Motor neuron (in vitro differentiated cells): ENCODE measurements at places on chromosomes 7 and 10.

- no peak for ATAC-seq
These were observed 45.8 kb downstream of the EEPD1 start for GRCh38 chr7:36198854-36199266.

DNA sequence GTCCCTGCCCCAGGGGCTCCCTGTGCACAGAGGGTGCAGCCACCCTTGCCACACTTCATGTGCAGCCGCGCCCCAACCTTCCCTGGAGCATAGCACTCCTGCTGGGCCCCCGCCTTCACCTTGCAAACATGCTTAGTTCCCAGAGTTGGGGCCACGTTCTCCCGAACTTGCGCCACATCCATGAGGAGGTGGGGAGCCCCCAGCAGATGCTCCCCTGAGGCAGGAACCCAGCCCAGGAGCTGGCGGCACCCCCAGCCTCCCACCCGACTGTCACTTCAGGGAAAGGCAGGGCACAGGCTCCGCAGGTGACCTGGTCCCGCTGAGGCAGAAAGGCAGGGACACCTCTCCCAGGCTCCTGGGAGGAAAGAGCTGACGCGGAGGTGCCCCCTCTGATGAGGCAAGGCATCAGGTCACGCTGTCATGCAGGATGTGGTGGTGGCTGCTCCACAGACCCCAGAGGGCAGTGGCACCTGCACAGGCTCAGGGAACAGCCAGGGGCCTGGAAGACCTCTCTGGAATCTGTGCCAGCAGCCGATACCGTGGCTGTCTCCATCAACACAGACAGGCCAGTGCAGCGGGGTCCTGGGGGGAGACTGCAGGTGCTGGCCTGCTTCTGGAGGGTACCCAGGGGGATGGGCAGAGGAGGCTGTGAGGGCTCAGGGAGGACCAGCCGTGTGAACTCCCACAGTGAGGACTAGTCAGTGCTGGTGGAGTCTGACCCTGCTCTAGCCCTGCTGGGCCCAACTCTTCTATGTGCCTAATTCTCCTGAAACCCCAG is 221.3 kb downstream of the MAD1L1 start:
- no peak for ATAC-seq

DNA sequence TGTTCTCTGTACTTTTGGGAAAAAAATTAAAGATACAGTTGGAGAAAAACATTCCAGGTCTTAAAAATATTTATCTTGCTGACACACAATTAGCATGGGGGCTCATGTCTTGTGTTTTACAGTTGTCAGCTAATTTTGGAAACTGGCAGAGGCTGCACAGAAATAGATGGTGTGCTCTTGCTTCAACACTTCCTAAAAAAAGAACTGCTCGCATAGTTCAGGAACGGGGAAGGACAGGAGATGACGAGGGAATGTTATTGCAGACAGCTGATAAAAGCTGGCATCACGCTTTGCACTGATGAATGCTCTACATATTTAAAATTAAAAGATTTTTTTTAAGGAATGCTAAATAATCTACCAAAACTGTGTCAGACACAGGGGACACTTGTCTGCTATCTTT is 103.5 kb upstream of the CELF2 start:
- no peak for ATAC-seq

DNA sequence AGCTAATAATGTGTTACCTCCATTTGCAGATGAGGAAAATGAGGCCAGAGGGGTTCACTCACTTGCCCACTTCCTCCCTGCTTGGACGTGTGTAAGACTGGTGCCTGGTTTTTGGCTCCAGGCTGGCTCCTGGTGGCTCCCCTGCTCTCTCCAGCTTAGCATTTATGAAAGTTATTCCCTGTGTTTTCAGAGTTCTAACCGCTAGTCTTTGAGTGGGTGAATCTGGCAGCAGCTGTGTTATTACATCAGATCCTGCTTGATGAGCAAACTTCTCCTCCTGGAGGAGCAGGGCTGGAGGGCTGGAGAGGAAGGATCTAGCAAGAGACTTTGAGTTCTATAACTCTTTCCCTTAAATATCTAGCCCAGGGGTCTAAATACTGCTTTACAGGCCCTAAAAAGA is 80.9 kb upstream of the AGBL3 start:
- peak; percentile 85 for ATAC-seq

DNA sequence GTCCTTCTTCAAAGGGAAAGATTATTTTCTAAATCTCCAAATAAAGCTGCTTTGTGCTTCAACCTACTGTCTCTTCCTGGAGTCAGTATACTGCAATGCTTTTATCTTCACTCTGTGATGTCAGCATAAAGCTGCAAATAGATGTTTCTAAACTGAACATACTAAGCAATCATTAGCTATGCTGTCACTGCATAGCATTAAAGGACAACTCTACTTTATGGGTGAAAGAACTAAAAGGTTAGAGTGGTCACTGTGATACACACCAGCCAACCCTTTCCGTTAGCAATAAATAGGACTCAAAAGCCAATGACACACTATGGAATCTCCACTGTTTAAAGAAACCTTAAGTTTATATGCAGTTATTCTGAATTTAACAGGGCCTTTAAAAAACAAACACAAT is 1.8 kb downstream of the CCDC186 start:
- no peak for ATAC-seq

GRCh38 chr7:155945670-155946325 is 133.5 kb upstream of the SHH start:
- ATAC-seq: no peak

DNA sequence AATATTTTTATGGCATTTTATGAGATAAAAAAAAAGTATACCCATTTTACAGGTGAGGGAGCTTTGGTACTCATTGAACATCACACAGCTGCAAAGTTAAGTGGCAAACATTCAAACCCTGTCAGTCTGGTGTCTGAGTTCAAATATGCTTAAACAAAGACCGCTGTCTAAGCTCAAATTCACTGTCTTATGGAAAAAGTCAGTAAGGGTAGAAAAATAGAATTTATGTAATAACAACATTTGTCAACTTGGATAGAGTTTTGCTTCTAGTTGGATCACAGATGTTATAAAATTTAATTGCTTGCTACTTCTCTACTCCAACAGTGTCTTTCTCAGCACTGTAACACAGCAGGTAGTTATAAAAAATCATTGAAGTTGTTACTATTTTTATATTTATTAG is 161.7 kb upstream of the CSTF2T start:
- no peak for ATAC-seq

- ATAC-seq: no peak
These were observed 15.7 kb upstream of the CYREN start for GRCh38 chr7:135186261-135186540.

- no peak for ATAC-seq
These were observed 31.5 kb upstream of the DDX50 start for GRCh38 chr10:68869623-68870022.

GRCh38 chr10:71712572-71713134 is 6.9 kb downstream of the C10orf105 start:
- no peak for ATAC-seq

DNA sequence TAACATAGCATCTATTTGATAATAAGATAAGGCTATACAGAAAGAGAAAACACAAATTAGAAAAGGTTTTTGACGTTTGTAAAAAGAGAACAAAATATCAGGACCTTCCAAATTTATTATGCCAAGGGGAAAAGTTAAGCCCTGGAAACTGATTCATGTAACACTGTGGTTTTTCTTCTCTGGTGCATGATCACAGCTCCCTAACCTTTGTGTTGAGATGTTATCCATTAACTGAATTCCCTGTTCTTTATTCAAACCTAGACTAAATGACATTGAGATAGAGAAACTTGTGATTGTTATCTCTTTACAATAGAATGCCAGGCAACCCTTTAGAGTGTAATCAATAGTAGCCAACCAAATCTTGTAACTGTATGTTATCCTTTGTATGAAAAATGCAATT is 141.5 kb upstream of the NRG3 start:
- no peak for ATAC-seq

DNA sequence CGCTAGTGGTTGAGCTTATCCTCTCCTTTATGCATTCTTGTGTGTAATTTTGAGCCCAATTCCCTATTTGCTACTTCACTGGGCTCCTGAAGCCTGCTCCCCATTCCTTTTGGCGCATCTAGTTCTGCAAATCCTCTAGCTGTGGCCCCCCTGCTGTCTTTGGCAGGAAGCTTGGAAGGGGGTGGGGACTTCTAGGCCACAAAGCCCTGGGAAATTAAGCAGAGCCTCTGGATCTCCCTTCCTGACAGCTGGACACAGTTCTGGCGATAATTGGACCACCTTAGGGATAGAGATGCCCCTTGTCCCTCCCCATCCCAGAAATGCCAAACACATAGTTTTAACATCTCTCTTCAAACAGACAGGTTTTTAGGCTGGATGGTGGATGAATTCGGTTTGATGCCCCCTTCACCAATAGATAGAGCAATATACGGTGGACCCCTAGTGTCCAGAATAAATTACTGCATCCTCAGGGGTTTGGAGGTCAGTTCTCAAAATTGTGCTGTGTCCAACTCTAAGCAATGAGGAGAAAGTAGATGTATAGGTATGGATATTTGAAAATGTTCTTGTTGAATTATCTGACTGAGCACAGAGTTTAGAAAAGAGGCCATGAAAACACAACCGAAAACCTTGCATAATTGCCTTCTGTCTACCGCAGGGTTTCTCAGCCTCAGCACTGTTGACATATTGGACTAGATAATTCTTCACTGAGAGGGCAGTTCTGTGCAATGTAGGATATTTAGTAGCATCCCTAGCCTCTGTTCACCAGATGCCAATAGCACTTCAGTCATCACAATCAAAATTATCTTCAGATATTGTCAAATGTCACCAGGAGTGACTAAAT is 75.5 kb downstream of the PAPSS2 start:
- peak; percentile 32 for ATAC-seq

DNA sequence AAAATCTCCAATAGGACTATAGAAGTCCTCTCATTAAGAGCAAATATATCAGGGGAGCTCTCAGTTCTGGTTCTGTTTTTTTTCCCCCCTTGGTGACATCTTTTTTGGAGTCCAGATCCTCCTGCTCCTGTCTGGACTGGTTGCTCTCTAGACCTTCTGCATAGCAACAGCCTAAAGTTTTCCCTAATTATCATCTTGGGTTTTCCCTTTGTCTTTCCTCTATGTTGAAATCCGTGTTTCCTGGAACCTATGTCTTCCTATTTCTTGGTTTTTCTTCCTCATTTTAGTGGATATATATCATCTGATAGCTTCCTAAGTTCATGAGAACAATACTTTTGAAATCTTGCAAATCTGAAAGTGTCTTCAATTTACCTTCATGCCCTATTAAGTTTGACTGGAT is 29.7 kb upstream of the MTERF1 start:
- no peak for ATAC-seq

DNA sequence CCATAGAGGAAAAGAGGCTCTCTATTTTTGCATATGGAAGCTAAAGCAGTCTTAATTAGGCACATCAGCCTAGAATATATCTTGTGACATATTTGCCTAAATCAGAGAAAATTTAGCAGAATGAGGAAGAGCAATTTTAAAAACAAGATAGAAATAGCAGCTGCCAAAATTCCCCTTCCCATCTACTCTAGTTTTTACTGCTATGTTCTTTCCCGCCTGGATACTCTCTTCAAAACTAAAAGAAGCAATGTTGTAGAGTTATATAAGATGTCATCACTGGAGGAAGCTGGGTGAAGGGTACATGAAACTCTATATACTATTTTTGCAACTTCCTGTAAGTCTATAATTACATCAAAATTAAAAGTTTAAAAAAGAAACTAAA is 87.0 kb downstream of the ARMH3 start:
- ATAC-seq: no peak

DNA sequence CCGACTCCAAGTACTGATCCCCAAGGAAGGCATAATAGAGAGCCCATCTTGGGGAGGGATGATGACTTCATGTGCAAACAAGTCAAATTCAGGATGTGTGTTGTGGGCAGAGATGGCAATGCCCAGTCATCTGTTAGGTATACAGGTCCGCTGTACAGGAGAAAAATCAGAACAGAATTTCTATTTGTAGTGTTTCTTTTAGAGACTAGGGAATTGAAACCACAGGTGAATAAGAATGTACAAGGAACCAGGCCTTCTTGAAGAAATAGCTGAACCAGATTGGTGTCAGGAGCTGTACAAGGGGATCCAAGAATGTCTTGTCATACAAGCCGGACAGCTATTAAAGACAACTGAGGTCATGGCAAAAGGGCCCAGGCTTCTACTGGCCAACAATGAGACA is 147.9 kb downstream of the PFKFB3 start:
- no peak for ATAC-seq

DNA sequence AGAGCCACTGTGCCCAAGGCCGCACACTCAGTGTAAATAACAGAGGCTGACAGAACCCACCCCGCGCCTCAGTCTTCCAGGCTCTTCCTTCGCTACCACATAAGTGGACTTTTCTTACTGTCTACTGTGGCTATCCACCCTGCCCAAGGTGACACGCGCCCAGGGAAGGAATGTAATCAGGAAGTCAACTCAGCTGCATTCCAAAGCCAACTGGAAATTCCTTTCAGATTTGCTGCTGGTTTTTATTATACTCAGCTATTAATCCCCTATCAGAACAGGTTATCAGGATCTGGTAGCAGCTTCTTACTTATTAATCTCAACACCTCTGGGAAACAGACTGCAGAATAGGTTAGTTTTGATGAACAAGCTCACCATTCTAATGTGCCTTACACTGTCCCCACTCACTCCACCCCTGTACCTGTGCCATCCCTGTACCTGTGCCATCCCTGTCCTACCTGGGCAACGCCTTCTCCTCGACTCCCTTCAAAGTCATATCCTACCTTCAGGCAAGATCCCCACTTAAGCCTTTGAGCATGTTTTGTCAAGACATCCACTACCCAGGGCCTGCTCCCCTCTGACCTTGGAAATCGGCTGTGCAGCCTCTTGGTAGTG is 90.7 kb downstream of the NHLRC2 start:
- ATAC-seq: no peak

DNA sequence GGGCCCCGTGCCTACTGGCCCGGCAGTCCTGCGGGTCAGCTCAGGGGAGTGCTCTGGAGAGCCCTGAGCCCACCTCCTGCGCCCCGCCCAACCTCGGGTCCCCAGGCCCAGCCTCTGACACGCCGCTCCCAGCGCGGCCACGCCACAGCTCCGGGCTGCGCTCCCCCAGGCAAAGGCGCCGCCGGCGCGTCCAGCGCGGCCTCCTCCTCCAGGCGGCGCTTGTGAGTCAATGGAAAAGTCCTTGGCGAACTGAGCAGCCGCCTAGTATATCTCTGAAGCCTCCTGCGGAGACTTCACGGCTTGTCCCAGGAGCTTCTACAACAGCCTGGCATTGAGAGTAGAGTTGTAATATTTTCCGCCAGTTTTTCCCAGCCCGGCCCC is 29.5 kb upstream of the BMS1 start:
- peak; percentile 90 for ATAC-seq

GRCh38 chr7:121436136-121436535 is 40.0 kb upstream of the FAM3C start:
- ATAC-seq: no peak

DNA sequence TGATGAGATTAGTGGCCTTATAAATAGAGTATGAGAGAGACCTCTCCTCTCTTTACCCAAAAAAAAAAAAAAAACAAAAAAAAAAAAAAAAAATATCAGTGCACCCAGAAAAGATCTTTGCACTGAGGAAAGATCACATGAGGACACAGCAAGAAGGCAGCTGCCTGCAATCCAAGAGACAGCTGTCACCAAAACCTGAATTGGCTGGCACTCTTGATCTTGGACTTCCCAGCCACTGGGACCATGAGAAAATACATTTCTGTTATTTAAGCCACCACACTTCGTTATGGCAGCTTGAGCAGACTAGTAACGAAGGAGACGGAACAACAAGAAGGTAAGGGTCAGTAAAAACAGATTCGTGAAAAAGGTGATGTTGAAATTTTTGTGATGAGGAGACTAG is 47.0 kb downstream of the TMEM106B start:
- no peak for ATAC-seq
